Sigmoid colon (tissue), 7 donors: ENCODE measurements at places on chromosomes 12 and 14. TPM values are rescaled to one million over a fixed set of nuclear protein-coding genes. Genes with fewer than 3 reads are reported as not detected.

DNAH10 gene
- not detected for total RNA-seq

KRT82 gene
- not detected for total RNA-seq

WASHC3 gene
- 115 TPM for total RNA-seq

RHEBL1 gene
- total RNA-seq: not detected

TAS2R10 gene
- total RNA-seq: not detected
